ENCODE measurements at places on chromosomes 3 and 15. TPM values are rescaled to one million over a fixed set of nuclear protein-coding genes. Genes with fewer than 3 reads are reported as not detected.

The ARGFX gene
- total RNA-seq, result not detected

The CHRNA3 gene
- total RNA-seq, result not detected

The SMAD6 gene
- 113 TPM for total RNA-seq

The CHRM5 gene
- not detected for total RNA-seq

The UBE2E2 gene
- 44.0 TPM for total RNA-seq

The SAMMSON gene
- 3.4 TPM for total RNA-seq

The ST8SIA2 gene
- not detected for total RNA-seq

- DNase-seq, result no peak
Measured at GRCh38 chr15:99104788-99105513, at the start of gene SYNM. TSS of gene SYNM (plus strand) at chr15:99105080. CDS start at chr15:99105200, 120 bp downstream.

GRCh38 chr15:76060118-76060989, 569 bp downstream of the TMEM266 start:
- DNase-seq, result no peak

- DNase-seq, result no peak
Measured at GRCh38 chr3:65776081-65776480, 262.6 kb downstream of the MAGI1 start.

DNA sequence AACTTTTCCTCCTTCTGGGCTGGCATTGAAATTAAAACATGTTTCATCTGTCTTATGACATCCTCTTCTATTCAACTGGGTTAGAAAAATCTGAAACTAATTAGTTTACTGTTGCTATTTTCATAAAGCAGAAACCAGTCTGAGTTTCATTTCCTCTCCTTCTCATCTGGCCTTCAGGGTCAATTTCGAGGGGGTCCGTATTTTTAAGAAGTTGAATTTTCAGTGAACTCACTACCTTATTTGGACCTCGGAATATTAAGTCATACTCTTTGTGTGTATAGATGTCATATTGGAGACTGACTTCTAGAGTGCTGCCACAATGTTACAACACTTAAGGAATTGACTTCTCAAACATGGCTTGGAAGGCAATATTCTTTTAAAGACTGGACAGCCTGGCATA, 485.9 kb downstream of the SQOR start:
- DNase-seq, result no peak

GRCh38 chr3:55511895-55512570, 24.9 kb upstream of the WNT5A start:
- DNase-seq, result no peak

DNA sequence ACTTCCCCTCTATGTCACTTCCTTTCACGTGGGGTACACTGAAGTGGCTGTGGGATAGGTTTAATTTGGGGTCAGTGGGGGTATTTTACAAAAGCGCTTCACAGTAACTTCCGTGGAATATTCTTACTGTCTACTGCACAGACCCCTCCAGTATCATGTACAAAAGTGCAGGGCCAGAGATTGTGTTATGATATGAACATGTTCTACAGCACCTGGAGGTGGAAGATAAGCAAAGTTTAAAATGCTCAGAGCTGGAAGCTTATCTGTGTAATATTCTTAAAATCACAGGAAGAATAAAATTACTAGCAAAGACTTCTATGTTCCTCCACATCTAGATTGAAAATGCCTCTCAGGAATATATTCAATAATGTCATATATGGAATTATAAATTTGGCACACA, 84.1 kb upstream of the TRIM42 start:
- DNase-seq, result no peak

DNA sequence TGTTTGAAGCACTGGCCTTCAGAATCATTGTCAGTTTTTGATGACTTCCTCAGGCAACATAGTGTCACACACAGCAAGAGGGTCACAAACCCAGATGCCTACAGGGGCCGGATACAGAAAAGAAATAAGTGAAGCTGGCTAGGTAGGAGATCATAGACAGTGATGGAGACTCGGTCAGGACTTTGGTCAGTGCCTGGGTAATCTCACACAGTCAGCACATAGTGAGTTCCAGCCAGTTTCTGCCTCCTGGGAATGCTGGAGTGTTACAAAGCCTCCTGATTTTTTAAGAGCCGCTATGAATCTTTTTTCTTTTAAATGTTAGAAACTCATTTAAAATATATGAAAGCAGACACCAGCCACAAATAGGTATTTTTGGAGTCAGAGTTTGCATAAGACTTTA, 399.1 kb downstream of the IL5RA start:
- no peak for DNase-seq

GRCh38 chr15:25733856-25734679, 129.1 kb downstream of the ATP10A start:
- DNase-seq, result no peak

GRCh38 chr3:8246070-8246469, 255.6 kb upstream of the LMCD1 start:
- no peak for DNase-seq

DNA sequence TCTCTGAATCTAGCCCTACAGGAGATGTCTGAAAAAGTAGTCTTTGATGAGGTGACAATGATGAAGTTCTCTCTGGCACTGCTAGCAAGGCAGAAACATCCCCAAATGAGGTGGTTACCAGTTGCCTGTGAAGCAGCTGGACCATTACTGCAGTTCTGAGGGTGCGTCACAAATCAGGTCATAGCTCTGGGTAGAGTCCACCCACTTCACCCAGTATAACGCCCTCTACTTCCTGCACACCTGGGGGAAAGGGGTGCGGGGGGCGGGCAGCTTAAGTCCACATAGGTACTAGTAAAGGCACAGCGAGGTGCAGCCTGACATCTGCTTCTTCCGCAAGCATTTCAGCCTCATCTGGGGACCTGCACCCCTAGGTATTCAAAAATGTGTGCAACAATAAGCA, 13.4 kb upstream of the SATB1 start:
- no peak for DNase-seq

DNA sequence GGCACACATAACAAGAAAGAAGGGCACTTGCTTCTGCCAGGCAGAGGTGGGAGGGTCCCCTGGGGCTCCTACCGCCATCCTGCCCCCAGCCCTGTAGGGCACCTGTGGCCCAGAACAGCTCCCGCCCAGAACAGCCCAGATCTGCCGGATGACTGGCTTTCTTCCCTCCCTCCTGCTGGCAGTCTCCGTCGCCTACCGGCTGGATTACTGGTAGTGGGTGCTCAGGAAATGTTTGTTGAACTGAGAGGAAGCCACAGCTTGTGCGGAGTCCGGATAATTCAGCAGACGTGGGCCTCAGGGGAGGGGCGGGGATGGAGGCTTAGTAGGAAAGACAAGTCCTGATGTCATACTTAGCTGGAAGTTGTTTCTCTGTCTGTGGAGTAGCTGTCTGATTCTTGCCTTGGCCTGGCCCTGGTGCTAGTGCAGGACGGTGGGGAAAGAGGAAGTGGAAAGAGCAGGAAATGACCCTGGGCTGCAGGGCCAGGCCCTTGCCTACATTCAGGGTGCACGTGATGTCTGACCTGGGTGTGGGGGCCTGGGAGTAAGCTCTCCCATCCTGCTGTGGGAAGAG, 6.7 kb downstream of the CCDC9B start:
- peak; percentile 78 for DNase-seq

- DNase-seq, result no peak
Measured at GRCh38 chr3:32371461-32372212, 20.0 kb upstream of the CMTM7 start.

DNA sequence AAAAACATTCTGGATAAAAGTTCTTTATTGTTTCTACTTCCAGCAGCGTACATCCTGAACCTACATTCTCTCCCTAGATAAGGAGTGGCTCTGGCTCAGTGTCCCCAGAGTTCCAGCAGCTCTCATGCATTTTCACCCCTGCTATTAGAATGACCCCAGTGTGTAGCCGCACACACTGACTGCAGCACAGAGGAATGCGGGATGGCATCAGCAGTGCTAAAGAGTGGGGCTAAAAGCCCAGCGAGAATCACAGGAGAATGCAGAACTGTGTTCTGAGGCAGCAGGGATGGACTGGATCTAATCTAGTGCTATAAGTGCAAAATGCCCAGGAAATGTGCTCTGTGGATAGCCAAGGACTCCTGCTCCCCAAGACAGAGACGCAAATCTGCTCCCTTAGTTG, 66.4 kb upstream of the TJP1 start:
- DNase-seq, result no peak

- no peak for DNase-seq
Measured at GRCh38 chr15:51878446-51879386, 49.3 kb downstream of the TMOD3 start.

DNA sequence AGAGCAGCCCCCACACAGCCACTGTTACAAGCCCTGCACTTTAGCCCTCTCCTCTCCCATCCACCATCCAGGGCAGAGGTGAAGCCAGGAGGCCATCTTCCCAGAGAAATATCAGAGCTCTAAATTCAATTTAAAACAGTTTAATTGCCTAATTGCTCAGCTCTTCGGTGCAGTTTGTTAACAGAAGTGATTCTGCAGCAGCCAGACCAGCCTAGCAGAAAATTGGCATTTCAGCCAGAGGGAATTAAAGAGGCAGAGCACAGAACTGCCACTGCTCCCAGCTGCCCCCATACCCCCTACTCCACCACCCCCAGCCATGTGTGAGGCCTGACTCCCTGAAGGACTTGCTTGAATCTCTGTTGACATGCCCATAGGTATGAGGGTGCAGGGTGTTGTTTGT, 38.5 kb downstream of the TPRA1 start:
- no peak for DNase-seq

GRCh38 chr3:172606021-172606420, 82.8 kb upstream of the TNFSF10 start:
- DNase-seq, result no peak

GRCh38 chr15:29749365-29750086, 72.7 kb downstream of the TJP1 start:
- no peak for DNase-seq
